Activated naive CD8-positive, alpha-beta T cell treated with anti-CD3 and anti-CD28 coated beads for 36 hours (primary cell): ENCODE measurements at places on chromosomes 7 and 10.
A peak's percentile ranks its signal among the peaks of the same experiment; 100 is the strongest.

DNA sequence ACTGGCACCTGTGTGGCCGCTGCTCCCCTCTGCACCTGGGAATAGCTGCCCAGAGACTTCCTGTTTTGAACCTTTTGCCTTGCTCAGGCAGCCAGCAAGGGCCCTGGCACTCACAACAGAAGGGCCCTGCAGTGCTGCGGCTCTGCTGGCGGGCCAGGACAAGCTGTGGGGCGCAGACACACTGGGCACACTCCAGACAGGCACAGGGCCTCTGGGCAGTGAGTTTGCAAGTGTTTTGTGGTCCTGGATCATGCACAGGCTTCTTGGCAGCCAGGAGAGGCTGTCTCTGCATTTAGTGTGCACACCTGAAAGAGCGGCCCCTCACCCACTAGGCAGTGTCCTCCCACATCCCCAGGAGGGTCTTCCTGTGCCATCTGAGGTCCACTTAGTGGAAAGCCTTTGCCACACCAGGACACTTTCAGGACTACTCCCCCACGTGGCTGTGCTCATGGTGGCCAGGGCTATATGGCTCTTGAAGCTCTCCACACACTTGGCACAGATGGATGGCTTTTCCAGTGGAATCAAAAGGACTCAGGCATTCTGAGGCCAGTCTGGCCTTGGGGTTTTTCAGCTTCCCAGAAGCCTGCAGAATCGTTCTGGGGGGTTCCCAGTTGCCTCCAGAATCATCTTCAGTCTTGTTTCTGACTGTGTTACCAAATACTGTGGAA, 5.0 kb upstream of the ATP6V0E2 start:
- H3K27me3 ChIP-seq, result no peaks in the 10 kb centered on the region
- peaks cover 26% of the 10 kb centered on the region for H3K36me3 ChIP-seq
- peaks cover 82% of the 10 kb centered on the region for H3K4me1 ChIP-seq

DNA sequence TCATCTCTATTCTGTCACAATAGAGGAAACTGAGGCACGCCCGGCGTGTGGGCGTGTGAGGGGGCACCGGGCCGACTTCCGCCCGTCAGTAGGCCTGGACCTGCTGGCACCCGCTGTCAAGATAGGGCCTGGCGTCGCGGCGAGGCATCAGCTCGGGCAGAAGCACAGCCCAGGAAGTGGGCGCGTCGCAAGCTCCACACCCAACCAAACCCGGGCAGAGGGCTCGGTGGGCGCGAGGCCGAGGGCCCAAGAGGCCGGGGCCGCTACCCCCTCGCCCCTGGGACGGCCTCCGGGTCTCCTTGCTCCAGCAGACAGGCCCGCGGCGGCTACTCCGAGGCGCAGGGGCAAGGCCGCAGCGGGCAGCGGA, 91.2 kb downstream of the SPAG6 start:
- H3K36me3 ChIP-seq, result peaks cover 2% of the 10 kb centered on the region
- H3K27me3 ChIP-seq, result peaks cover 8% of the 10 kb centered on the region
- no peak for DNase-seq
- H3K27ac ChIP-seq, result peak overlapping the region; percentile 90

DNA sequence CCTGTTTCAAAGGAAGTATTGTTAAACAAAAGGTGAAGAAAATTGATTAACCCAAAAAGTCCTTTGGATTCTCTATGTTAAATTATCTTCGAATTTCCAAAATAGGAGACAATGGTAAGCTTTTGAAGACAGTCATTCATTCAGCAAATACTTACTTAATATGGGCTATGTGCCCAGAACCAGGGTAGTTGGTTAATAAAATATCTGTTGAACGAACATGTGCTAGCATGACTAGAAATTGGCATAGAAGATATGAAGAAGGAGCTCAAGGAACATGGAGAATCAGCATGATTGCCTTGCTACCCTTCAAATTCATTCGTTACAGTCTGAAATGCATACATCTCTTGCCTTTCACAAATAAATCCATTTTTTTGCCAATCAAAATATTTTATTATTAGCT, 123.1 kb upstream of the RHEB start:
- no peak for DNase-seq
- no peak overlapping the region for H3K27ac ChIP-seq
- H3K27me3 ChIP-seq, result no peaks in the 10 kb centered on the region

DNA sequence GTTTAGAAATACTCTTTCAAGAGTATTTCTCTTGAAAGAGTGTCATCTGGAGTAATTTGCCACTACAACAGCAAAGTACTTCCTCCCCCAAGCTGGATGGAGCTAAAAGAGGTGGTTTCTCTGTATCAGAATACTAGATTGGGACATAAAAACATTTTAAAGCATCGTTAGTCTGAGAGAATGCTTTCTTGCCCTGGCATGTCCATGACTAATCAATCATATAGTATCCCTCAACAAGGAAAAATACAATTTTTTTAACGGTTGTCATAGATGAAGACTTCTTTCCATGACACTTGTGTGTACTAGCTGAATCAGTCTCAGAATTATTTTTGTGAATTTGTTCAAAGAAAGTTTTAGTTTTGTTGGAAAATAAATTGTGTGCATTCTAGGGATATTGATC, 237.9 kb downstream of the NEBL start:
- H3K27ac ChIP-seq, result no peak overlapping the region
- H3K4me1 ChIP-seq, result no peaks in the 10 kb centered on the region
- no peak overlapping the region for H3K4me3 ChIP-seq
- no peak for DNase-seq
- H3K27me3 ChIP-seq, result no peaks in the 10 kb centered on the region
- no peaks in the 10 kb centered on the region for H3K36me3 ChIP-seq

GRCh38 chr7:113198226-113198625, 79.9 kb upstream of the SMIM30 start:
- no peak for DNase-seq
- H3K27ac ChIP-seq, result no peak overlapping the region
- H3K27me3 ChIP-seq, result no peaks in the 10 kb centered on the region
- no peak overlapping the region for H3K4me3 ChIP-seq

- peaks cover 33% of the 10 kb centered on the region for H3K27me3 ChIP-seq
- H3K27ac ChIP-seq, result no peak overlapping the region
- H3K36me3 ChIP-seq, result no peaks in the 10 kb centered on the region
- no peak for DNase-seq
- peaks cover 2% of the 10 kb centered on the region for H3K4me1 ChIP-seq
These were observed 5.8 kb downstream of the MRC1 start for GRCh38 chr10:17814973-17815372.

GRCh38 chr10:31186225-31187000, 132.6 kb upstream of the ZEB1 start:
- H3K36me3 ChIP-seq, result no peaks in the 10 kb centered on the region
- H3K27ac ChIP-seq, result no peak overlapping the region
- no peak for DNase-seq
- H3K4me1 ChIP-seq, result peaks cover 2% of the 10 kb centered on the region
- H3K27me3 ChIP-seq, result no peaks in the 10 kb centered on the region
- H3K4me3 ChIP-seq, result no peak overlapping the region
